Stimulated activated CD8-positive, alpha-beta memory T cell treated with anti-CD3 and anti-CD28 coated beads, Interleukin-12 subunit alpha, Interleukin-12 subunit beta, amount 100 ng/mL, for 1 hour (primary cell): ENCODE measurements at places on chromosomes 13 and 19.

- DNase-seq, result no peak
Observed at GRCh38 chr19:15196360-15197005, 4.3 kb downstream of the NOTCH3 start.

DNA sequence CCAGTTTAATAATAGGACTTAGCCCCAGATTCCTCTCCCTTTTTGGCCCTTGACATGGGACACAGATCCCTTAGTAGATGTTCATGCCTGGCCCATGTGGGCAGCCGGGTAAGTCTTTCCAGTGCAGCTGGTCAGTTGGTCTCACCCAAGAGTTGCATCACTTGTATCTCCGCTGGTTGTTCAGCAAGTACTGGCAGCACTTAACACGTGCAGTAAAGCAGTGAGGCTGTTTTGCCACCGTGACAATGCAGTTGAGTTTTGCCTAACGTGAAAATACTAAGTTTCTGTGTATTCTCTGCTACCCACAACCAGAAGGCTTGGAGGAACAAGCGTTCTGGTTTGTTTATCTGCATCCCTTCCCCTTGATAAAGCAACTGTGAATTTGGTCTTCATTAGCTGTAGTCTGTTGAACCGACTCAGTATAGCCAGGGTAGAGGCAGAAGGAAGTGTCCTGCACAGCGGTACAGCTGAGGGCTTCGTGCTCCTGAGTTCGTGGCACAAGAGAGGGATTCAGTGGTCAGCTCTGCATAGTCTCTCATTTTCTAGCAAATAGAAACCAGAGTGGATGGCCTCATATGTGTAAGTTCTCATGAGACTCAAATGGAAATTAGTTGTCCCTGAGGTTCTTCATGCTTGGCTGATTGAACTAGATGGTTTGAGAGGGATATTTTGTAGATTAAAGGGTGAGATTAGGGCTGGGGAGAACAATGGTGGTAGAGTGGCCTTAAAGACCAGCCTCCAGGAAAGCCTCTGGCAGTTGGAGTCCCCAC lies 50.3 kb downstream of the ARHGEF7 start:
- DNase-seq, result no peak

- DNase-seq, result no peak
Observed at GRCh38 chr13:113063091-113063491, 42.5 kb upstream of the F7 start.

- DNase-seq, result no peak
Observed at GRCh38 chr19:48674216-48674809, 1.5 kb upstream of the NTN5 start.

DNA sequence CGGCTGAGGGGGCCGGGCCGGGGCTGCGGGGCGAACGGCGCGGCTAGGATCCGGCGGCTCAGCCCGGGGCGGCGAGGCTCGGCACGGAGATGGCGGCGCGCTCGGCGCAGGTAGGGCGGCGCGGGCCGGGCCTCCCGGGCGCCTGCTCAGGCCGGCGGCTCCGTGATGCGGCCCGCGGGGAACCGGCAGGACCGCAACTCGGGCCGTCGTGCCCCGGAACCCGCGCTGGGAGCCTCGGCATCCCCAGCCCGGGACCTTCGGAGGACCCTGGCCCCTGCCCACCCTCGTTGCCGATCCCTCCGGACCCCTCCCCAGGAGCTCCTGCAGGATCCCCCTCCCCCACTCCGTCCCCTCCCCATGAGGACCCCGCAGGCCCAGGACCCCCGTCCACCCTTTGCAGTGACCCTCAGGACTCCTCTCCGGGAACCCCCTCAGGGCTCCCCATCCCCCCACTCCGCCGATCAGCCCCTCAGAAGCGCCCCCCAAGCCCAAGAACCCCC lies 304 bp downstream of the EVI5L start:
- no peak for DNase-seq

- DNase-seq, result no peak
Observed at GRCh38 chr13:101712026-101712348, 259.5 kb downstream of the ITGBL1 start.

- no peak for DNase-seq
Observed at GRCh38 chr13:26707122-26708006, 53.2 kb downstream of the GPR12 start.

- DNase-seq, result no peak
Observed at GRCh38 chr19:48364598-48365348, 606 bp downstream of the SYNGR4 start.

DNA sequence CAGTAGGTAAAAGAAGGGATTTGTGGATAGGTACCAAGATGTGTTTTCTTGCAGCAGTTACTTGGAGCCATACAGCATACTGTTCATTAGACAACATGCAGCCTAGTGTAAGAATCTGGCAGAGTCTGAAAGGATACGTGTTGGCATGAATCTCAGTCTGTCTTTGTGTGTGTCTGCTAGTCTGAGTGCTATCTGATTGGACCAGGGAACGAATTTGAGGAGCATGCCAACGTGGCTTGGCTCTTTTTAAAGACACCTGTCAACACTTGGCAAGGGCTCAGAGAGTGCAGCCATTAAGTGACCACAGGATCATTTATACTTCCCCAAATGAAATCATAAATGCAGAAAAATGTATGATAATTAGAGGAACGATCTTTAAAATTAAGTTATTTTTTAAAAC lies 27.6 kb upstream of the ATXN8OS start:
- no peak for DNase-seq

- DNase-seq, result no peak
Observed at GRCh38 chr13:67223024-67223423, 7.1 kb downstream of the PCDH9 start.

DNA sequence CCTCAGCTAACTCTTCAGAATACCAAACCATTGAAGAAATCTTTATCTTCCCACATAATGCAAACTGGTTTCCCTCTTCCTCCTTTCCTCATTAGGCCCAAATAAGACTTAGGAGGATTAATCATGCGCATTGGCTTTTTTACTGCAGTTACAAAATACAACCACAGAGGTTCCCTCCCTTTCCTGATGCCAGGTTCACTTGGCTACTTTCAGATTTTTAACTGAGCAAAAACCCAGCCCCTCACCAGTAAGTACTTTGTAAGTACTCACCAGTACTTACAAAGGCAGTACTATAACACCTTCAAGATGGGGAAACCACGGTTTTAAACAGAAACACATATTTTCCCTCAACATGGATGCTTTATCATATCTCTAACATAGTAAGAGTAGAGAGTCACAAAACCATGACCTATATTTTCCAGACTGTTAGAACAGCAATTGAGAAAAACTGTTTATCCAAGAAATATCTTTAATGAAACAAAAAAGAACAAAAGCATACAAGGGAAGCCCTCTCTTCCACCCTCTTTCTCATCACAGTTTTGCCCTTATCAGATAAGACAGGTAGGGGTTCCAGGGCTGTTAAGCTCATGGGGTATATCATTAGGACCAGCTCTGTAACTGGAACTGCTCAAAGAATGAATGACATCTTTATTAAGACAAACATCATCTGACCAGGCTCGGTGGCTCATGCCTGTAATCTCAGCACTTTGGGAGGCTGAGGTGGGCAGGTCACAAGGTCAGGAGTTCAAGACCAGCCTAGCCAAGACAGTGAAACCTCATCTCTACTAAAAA lies 12.7 kb downstream of the FOXO1 start:
- DNase-seq, result no peak

DNA sequence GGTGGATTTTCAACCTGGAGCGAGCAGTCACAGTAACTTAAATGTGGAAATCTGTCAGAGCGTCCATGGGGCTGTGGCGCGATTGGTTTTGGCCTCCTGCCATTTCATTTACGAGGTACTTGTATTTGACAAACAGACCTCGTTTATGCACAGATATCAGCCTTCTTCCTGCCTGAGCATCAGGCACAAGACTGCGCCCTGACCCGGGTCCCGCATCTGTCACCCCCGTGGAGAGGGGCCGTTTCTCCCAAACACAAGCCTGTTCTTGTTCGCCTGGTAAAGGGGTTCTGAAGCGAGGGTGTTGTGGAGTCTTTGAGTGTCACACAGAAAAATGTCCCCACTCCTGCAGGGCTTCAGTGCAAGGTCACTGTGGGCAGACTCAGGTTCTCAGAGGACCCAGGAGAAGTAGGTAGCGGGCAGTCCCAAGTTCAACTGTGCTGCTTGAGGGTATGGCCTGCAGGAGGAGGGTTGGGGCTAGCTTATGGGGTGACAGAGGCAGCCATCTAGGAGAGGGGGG lies 202.3 kb downstream of the URI1 start:
- DNase-seq, result no peak

DNA sequence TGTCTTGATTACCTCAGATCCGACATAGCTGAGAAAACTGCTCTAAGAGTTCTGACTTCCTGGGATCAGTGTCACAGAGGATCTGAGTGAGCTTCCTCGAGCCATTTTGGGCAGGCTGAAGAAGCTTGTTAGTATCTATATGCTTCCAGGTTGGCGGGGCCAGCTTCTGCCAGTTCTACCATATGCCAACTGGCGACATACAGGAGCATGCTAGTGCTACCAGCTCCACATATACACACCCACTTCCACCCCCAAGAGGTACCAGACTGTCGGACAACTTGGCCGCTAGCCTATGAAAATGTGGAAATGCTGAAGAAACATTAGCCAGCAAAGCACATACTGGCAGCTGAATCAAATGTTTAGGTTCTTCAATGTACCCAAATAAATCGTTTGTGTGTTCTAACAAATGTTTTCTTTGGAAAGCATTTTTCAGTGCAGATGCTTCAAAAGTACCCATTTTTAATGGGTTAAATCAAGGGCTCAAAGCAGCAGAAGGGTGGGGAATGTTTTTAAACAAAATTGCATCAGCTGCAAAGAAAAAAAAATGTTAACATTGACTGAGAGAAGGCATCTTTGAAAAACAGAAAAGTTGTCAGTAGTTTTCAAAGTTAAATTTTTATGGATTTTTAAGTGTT lies 163.7 kb downstream of the KLF12 start:
- DNase-seq, result no peak

- DNase-seq, result peak; percentile 53
Observed at GRCh38 chr19:8396563-8397203, 6.5 kb downstream of the RAB11B start.

DNA sequence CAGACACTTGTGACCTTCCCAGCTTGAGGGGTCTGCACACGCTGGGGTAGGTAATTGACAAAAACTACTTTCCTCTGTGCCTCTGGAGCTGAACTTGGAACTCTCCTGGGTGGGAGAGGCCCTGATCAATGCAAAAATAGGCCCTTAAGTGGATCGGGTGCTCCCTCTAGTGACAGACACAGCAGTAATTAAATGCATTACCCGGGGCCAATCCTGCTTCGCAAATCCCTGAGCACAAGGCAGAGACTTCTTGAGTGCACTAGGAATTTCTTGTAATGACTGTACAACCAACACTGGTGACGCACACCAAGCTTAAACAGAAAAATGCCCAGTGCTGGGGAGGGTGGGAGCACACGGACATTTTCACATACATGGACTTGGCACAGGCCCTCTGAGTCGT lies 10.6 kb upstream of the UBE2S start:
- DNase-seq, result peak; percentile 24

- no peak for DNase-seq
Observed at GRCh38 chr13:112679932-112680677, 9.7 kb upstream of the ATP11A start.

DNA sequence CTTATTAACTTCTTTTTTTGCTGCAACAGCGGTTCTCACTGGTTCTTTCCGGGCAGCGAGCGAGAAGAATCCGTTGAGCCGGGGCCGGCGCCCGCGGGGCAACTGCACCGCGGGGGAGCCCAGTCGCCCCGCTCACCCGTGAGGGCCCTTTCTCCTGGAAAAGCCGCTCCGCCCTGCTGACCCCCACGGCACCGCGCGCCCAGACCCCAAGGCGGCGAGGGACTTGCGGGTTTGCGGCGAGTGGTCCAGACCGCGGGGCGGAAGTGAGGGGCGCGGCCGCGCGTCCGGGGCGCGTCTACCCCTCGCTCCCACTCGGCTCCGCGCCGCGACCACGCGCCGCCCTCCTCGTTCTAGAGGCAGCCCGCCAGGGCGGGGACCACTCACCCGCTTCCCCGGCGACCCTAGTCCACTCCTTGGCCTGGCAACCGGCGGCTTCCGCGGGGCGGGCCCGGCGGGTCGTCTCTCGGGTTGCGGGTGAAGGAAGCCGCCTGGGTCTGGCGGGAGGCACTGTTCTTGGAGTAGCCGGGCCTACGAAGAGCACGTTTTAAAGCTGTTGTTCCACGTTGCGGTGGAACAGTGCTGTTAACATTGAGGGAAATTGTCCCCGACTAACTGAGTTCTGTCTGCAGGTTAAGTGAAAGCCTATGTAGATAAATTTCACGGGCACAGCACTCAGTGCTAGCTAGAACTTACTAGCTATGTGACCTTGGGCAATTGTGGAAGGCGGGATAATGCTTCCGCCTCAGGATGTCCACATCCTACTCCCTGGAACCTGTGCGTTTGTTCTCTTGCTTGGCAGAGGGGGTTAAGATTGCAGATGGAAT lies at the start of gene NEK3:
NEK3 (minus strand) TSS at position 439 of the 824 bp plus-strand sequence. CDS start 3,406 bp downstream, outside the sequence.
- peak; percentile 29 for DNase-seq

- DNase-seq, result no peak
Observed at GRCh38 chr19:40990972-40991381, at the start of gene CYP2B6. CYP2B6 (plus strand) TSS chr19:40991282; CDS start chr19:40991306, 24 bp downstream.

- no peak for DNase-seq
Observed at GRCh38 chr13:60696602-60697001, 299.6 kb downstream of the TDRD3 start.

DNA sequence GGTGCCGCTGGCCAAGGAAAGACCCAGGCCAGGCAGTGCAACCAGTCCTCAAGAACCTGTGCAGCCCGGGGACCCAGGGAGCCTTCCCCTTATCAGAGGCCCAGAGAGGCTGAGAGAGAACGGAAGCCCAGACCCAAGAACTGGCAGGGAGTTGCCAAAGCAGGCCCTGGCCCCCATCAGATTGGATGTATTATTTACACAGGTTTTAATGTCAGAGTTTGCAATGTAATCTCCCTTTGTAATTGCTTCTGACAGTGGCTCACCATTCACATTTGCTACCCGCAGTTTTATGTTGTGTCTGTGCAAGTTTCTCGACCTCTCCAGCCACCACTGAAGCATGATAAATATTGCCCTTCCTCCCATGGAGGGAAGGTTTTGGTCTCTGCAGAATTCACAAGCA lies 660.9 kb downstream of the LIG4 start:
- no peak for DNase-seq

DNA sequence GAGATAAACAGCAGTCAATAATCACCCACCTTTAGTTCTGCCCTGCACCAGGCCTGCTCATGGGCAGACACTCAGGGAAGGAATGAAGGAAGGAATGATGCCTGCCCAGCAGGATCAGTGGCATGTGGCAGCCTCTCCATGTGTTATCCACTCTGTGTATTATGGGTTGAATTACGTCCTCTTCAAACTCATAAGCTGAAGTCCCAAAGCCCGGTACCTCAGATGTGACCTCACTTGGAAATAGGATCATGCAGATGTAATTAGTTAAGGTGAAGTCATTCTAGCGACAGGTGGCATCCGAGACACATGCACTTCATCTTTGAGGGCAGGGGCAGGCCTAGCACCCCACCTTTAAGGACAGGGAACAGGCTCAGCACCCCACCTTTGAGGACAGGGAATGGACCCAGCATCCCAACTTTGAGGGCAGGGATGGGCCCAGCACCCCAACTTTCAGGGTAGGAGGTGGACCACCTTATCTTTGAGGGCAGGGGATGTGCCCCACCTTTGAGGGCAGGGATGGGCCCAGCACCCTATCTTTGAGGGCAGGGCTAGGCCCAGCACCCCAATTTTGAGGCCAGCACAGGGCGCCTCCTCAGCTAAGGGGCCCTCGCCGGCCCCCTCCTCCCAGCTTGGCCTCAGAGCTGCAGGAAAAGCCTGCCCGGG lies 127.6 kb downstream of the URI1 start:
- no peak for DNase-seq
